Stimulated activated CD4-positive, alpha-beta T cell treated with anti-CD3 and anti-CD28 coated beads, TNF-alpha, amount 100 ng/mL, for 24 hours (primary cell): ENCODE measurements at places on chromosomes 5 and 9.

- DNase-seq = no peak
These were observed 525.9 kb upstream of the CLINT1 start for GRCh38 chr5:158384535-158385481.

DNA sequence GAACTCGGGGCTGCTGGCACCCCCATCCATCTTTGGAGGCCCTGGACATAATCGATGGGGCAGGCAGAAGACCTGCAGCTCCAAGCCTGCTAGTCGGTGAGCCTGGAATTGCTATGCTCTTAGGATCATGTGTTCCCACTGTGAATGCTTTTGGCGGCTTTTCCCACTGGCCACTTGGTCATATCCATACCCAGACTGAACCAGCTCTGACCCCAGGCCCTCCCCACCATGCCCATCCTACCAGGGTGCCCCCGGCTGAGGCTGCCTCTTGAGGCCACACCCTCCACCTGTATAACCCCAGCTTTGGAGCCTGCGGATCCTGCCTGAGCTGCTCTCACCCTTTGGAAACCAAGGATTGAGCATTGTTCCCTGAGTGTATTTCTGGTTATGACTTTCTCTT lies 113.5 kb downstream of the TENT4A start:
- DNase-seq = no peak

GRCh38 chr5:172765766-172766286 lies 5.2 kb downstream of the DUSP1 start:
- DNase-seq = no peak

DNA sequence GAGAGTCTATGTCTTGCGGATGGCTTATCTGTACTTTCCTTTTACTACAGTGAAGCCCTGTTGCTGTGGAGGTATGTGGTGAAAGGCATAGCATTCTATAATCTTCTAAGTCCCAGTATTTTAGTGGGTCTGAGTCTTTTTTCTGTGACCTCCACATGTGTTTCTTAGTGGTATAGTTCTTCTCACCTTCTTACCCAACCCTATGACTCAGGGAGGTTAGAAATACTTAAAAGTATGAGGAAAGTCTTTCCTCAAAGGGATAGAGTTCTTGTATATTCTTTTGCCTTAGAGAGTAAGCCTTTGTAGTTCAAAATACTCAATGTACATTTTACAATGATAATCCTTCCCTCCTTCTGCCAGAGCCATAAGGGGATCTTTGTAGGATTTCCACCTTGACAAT lies 621.9 kb upstream of the CTNND2 start:
- DNase-seq = no peak

GRCh38 chr5:63820577-63820976 lies 141.7 kb downstream of the HTR1A start:
- no peak for DNase-seq

DNA sequence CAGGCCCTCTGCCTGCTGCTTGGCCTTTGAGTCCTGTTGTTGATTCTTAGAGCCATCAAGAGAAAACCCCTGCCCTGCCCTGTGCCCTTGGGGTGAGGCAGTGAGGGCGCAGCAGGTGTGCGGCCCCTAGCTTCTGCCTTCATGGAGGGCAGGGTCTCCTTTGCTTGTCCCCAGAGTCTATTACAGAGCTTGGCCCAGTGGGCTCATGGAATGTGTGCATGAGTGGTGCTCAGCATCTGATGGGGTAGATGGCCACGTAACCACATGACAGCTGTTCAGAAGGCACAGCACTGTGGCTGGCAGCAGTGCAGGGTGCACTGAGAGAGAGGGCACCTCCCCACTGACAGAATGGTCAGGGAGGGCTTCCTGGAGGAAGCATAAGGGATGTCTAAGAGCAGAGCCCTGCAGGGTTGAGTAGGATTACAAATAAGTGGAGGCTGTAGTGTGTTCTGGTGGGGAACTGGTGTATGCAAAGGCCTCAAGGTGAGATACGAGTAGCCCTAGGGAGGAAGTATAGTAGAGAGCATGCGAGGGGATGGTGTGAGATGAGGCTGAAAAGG lies 70.8 kb downstream of the MACROH2A1 start:
- DNase-seq = no peak

DNA sequence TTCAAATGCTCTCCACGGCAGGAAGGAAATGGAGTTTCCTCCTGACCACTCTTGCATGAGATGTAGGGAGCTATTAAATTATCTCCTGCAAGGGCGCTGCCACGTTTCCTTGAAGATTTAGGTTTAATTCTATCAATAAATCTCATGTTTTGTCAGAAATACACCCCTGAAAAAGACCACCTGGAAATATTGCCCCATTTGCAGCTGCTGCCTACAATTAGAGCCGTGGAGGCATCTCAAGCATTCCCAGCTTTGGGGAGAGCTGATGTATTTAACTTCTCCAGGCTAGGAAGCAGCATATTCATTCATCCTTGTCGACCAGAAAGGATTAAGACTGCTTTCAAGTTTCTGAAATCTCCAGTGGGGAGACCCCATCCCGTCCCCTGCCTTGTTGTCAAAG lies 40.5 kb downstream of the CCNJL start:
- no peak for DNase-seq

DNA sequence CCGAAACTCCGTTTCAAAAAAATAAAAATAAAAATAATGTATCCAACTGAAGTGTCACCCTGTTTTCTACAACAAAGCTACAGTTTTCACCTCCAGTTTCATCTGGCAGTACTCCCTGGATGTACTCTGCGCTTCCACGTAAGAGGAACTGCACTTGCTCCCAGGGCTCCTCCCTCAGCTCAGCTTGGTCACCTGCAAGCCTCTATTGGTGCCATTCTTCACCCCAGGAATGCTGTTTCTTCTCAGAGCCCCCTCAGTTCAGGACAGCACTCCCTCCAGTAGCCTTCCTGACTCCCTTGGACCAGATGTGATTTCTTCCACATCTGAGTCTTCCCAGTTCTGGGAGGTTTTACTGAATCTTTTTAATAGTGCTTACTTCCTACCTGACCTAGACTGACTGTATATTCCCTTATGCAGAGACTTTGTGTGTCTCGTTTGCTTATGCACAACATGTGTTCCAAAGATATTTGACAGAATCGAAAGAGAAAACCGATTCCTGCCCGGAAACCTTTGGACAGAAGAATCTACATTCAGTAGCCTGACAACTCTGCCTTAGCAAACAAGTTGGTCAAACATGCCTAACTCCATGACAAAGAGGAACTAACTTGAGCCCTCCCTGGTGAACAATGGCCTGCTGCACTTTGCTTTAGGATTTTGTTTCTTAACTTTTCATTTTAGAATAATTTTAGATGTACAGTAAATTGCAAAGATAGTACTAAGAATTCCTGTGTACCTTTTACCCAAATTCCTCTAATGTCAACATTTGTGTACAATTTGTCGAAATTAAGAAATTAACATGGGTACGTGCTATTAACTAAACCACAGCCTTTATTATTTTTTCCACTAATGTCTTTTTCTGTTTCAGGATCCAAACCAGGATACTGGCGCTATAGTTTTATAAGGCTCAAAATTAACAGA lies 814 bp downstream of the CCDC125 start:
- DNase-seq = no peak

DNA sequence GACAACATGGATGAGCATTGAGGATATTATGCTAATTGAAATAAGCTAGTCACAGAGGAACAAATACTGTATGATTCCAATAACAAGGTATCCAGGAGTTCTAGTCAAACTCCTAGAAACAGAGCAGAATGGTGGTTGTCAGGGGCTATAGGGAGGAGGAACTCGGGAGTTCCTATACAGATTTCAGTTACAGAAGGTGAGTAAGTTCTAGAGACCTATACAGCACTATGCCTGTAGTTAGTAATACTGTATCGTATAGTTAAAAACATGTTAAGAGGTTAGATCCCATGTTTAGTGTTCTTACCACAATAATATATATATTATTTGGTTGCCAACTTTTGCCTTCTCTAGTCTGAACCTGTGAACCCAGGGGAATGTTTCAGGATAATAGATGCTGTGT lies 7.9 kb upstream of the OXCT1 start:
- no peak for DNase-seq

GRCh38 chr9:130805510-130806326 lies 29.3 kb upstream of the ABL1 start:
- DNase-seq = no peak

DNA sequence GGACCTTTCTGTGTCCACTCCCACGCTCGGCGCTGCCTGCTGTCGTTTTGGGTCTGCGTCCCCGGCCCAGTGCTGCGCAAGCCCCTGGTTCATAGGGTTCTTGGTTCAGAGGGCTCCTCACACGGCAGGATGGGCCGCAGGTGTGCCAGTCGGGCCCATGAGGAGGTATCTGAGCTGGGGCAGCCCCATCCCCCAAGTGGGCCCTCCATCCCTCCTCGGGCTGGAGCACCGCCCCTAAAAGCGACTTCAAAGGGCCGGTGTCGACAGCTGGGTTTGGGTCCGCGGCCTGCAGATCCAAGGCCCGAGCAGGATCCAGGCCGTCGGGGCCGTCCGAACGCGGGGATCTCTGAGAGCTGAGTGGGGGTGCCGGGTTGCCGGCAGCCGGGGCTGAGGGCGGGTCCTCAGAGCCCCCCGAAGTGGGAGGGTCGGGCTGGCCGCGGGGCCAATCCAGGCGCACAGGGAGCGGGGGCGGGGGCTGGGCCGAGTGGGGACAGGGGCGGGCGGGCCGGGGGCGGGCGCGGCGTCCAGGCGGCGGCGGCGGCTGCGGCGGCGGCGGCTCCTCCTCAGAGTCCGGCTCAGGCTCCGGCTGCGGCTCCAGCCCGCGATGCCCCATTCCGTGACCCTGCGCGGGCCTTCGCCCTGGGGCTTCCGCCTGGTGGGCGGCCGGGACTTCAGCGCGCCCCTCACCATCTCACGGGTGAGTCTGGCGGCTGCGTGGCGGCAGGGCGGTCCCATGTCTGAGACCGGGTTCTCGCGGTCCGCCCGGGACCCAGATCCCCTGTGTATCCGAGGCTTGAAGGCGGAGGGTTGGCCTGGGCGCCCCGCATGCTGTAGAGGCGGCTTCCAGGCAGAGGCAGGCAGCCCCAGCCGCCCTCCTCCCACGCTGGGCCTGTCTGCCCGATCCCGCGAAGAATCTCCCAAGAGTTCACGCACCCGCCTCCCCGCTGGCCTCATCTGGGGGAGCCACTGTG lies at the start of gene PDLIM4:
Gene PDLIM4 (plus strand): TSS at position 566 of the 971 bp plus-strand sequence. CDS start 39 bp downstream, at position 605.
- DNase-seq = no peak
